ENCODE measurements at places on chromosomes 7 and 10.

- no peak for DNase-seq
Measured at GRCh38 chr7:75966190-75966961, 28.0 kb downstream of the TMEM120A start.

DNA sequence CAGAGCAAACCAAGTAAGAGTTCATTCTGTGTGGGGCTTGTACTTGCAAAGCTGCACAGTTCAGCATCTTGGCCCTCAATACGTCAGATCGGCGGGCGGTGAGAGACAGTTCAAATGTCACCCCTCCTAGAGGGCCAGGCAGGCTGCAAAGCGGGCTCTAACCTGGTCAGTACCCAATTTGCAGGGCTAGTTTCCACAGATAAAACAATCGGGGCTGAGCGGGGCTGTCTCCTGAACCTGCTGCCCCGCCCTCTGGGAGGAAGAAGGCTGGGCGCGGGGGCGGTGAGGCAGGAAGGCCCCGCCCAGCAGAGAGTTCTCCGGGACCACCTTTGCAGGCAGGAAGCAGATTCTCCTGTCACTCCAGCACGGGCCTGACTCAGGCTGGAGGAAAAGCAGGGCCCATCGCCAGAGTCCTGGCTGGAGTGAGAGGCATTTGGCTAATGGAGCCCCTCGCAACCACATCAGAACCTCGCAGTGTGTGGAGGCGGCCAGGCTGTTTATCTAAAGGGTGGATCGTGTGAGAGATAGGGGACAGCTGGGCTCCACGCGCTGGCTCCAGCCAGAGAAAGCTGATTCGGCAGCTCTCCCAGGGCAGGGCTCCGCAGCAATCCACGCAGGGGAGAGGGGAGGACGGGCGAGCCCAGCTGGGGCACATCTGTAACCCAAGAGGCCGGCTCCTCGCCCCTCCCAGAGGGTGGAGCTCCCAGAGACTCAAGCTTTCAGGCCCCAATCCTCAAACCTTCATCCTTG, 83.1 kb downstream of the SH3PXD2A start:
- DNase-seq, result no peak

DNA sequence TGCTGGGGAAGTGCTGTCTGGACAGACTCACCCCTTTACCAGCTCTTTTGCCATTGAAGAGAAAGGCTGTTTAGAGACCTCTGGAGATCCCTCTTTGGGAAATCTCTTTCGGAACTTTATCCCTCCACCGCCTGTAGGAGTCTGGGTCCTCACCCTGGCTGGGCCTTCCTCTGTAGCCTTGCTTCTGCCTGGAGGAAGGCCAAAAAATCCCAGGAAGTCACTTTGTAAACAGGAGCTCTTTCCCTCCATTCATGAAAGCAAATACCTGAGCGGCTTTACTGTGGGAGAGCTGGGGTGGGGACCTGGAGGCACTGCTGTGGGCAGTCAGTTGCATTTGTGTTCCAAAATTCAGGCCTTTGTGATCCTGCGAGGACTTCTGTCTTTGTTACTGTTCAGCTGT, 126.2 kb downstream of the KLF6 start:
- DNase-seq, result no peak

GRCh38 chr7:155961241-155962190, 149.3 kb upstream of the SHH start:
- no peak for DNase-seq

DNA sequence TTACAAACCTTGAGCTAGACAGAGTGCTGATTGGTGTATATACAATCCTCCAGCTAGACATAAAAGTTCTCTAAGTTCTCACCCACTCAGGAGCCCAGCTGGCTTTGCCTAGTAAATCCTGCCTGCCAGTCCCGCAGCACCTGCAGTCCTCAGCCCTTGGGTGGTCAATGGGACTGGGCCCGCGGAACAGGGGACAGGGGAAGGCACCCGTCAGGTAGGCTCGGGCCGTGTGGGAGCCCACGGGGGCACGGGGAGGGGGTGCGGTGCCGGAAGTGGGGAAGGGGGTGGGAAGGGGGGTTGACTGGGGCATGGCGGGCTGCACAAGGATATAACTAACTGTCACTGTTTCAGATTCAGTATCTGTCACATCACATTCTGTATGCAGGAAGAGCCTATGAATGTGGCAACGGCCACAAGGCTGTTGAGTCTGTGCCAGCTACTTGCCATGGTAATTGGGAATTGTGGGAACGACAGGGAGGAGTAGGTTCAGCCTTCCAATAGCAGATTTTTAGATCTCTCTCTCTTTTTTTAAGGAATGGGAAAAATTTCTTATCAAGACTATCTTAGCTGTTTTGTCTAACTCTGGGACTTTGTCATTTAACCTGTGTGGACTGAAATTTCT, 205.1 kb upstream of the PLPP4 start:
- no peak for DNase-seq

- DNase-seq, result no peak
Measured at GRCh38 chr10:83432261-83433045, 706.9 kb upstream of the GHITM start.

DNA sequence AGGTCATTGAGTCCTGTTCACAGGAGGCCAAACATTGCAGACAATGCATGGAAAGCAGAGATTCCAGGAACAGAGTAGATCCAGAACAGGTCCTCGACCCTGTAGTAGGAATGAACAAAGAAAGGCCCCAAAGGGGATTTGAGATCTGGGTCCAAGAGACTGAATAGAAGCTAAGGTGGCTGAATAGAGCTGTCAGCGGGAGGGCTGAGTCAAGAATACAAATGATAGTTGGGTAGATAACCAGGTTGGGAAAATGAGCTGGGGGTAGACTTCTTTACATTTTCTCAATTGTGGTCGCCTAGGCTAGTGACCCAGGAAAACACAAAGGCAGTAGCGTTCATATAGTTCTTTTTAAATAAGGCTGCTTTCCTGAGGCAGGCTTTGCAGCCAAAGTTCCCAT, 103.4 kb upstream of the ELMO1 start:
- no peak for DNase-seq

DNA sequence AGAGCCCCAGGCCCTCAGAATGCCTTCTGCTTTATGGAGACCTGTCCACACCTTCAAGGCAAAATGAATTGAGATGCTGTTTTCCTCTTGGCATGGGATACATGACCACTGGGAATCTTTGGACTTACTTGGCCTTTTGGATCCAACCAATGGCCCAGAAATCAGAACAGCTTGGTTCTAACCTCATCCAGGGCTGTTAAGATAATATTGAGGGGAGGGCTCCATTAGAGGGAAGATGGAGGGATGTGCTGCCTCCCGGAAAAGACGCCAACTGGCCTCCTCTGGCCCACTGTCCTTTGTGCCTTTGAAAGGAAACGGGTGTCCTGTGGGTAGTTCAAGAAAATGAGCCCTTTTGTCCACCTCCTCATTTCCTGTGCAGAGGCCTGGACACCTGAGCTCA, 530.9 kb downstream of the KCNMA1 start:
- no peak for DNase-seq

DNA sequence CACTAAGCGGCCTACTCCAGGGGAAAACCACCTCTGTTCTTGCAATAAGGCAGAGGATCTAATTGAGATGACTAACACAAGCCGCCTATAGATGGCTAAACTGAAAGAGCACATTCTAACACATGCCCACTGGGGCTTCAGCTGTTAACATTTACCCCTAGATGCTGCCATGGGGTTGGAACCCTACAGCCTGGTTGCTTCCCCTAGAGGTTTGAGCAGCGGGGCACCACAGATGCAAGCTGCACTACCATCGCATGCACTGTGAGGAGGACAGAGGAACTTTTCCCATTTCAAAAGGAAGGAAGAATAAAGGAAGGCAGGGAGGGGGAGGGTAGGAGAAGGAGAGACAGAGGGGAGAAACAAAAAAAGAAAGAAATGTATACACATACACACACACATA, 465.8 kb upstream of the PCDH15 start:
- no peak for DNase-seq

DNA sequence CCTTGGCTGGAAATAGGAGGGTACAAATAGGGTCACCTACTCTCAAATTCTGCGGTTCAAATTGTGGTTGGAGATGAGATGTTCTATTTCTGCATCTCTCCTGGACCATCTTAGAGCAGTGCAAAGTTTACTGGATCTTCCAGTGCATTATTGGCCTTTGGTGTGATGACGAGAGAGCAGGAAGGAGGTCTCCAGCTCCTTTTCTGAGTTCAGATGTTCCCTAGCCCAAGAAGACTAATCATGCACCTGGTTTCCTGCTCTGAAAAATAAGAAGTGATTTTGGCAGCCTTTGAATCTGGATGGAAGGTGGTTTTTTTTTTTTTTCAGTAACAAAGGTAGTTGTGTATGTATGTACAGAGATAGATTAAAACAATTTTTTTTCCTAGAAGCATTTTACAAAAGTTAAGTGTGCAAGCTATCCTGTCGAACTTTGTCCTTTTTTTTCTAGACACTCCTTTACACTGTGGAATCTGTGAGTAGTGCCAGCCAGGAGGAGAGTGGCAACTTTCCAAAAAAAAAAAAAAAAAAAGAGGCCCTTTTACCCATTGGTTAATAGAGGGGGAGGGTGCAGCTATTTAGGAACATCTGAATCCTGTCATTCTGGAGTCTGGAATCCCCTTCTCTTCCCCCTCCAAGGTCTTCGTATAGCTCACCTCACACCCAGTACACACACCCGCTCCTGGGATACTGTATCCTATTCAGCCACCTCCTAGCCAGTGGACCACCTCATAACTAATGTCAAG, 26.3 kb downstream of the PAPSS2 start:
- no peak for DNase-seq

DNA sequence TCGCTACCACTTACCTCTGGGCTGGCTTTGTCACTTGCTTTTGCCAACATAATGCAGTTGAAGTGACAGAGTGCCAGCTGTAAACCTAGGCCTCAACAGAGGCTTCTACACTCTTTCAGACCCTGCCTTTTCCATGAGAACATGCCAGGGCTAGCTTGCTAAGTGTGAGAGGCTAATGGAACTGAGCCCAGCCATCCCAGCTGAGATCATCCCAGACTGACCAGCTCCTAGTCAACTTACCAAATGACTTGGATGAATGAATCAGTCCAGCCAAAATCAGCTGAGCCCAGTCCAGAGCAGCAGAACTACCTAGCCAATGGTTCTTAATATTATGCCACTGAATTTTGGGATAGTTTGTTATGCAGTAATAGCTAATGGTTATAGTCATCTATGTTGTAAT, 34.7 kb upstream of the MKLN1 start:
- no peak for DNase-seq

DNA sequence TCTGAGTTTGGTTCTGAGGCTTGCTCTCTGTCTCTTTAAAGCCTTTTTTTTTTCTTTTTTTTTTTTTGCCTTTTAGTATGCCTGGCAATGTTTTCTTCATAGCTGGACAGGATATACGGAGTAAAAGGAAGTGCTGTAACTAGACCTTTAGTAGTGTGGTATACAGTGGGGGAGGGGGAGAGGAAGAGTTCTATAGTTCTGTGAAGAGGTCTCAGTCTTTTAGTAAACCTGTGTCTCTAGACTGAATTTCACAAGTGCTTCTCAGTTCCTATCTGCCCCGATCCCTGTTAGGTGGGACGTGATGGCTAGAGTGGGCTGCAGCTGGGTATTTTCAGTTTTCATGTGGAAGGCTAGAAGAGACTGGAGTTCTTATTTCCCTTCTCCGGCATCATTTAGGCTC, 3.1 kb upstream of the ABCC2 start:
- no peak for DNase-seq

- DNase-seq, result no peak
Measured at GRCh38 chr7:11491811-11492210, 340.2 kb downstream of the THSD7A start.

DNA sequence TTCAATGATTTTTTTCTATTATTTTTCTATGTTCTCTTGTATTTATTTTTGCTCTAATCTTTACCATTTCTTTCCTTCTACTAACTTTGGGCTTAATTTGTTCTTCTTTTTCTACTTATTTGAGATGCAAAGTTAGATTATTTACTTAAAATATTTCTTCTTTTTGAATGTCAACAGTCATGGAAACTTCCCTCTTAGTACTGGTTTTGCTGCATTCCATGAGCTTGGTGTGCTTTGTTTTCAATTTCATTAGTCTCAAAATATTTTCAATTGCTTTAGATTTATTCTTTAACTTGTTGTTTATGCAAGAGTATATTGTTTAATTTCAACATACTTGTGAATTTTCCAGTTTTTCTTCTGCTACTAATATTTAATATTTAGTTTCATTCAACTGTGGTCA, 230.4 kb downstream of the LRRTM3 start:
- no peak for DNase-seq

DNA sequence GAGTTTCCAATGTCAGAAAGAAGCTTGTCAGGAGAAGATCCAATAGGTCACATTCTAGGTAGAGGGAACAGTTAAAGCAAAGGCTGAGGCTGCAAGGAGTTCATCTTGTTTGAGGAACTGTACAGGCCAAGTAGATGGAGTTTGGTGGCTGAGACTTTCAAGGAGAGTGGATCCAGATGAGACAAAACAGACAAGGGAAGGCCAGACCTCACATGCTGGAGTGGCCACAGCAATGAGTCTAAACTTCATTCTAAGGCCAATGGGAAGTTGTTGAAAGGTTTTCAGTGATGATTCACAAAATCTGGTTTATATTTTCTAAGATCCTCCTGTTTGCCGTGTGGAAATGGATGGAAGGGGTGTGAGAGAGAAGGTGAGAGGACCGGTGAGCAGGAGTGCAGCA, 40.0 kb downstream of the EPDR1 start:
- DNase-seq, result no peak

DNA sequence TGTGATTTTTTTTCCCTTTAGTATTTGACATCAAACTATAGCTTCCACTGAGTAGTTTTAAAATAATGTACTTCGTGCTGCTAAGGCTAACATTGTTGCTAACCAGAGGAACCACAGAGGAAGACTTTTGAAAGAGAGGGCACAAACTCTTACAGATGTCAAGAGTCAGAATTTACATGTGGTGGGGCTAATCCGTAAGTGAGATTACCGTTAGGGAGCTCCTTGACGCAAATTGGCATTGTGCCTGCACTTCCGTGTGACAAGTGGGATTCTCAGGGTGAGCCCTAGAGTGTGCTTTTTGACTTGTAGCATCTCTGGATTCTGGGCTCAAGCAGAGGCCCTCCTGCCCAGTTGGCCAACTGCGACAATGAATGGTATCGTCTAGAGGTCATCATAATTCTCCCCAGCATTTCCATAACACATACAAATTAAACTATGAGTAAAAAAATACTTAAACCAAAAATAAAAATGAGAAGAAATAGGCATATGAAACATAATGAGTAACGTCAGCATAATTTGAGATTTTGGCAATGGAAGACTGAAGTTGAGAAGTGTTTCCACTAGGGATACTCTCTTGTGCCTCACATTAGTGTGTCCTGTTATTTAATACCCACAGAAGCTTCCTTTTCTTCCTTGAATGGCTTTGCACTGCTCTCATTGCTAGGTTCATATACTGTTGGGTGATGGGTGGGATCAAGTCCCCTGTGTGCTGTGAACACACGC, 164.0 kb downstream of the SDK1 start:
- DNase-seq, result no peak

GRCh38 chr10:76736392-76736791, 901.2 kb downstream of the KCNMA1 start:
- DNase-seq, result no peak

All from stimulated activated CD8-positive, alpha-beta memory T cell treated with anti-CD3 and anti-CD28 coated beads, Interleukin-7, amount 100 ng/mL, for 4 hours (primary cell).